NCI-H774 (cell line): ENCODE measurements at places on chromosomes 6 and 20.

- peak; percentile 78 for DNase-seq
These were observed 32.5 kb upstream of the ZNF184 start for GRCh38 chr6:27505209-27506027.

DNA sequence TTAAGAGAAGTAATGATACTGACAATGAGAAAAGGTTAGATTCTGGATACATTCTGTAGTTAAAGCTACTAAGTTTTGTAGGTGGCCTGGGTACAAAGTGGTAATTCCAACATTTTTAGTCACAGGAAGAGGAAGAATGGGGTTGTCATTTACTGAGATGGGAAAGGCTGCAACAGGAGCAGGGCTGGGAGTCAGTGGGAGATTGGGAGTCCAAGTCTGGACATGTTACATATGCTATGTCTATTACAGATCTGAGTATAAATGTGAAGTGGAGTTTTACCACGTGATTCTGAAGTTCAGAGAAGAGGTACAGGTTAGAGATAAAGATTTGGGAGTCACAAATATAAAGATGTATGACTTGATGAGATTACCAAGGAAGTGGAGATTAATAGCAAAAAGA, 116.2 kb downstream of the RWDD2A start:
- DNase-seq = no peak

- DNase-seq = no peak
These were observed 31.8 kb downstream of the ABRACL start for GRCh38 chr6:139060332-139060731.

DNA sequence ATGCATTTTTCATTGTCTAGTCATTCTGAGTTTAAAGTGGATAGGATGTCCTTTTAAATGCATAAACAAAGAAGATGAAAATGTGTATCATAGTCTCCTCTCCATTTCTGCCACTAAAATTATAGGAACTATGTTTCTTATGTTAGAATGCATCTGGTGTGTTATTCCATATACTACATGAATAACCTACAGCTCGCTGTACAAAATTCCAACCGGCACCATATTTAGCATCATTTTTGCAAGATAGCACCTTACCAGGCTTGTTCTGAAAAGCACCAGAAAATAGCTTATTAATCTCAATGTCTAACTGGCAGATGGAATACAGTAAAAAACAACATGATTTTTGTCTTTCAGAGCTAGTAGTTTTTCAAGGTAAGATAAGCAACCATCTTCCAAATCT, 241.5 kb downstream of the SLC35F1 start:
- no peak for DNase-seq

- DNase-seq = peak; percentile 25
These were observed 166.0 kb upstream of the PROKR2 start for GRCh38 chr20:5482791-5483190.

GRCh38 chr6:101224751-101225150, 168.8 kb upstream of the GRIK2 start:
- DNase-seq = no peak

GRCh38 chr20:38583306-38583705, 2.3 kb downstream of the ADIG start:
- DNase-seq = no peak

GRCh38 chr20:50364542-50364941, 145.6 kb upstream of the PTPN1 start:
- no peak for DNase-seq
